ENCODE measurements at places on chromosomes 16 and 17. TPM values are rescaled to one million over a fixed set of nuclear protein-coding genes. Genes with fewer than 3 reads are reported as not detected.
A peak's percentile ranks its signal among the peaks of the same experiment; 100 is the strongest.

The DNAI2 gene
- not detected for total RNA-seq

The TBC1D28 gene
- total RNA-seq, result not detected

DNA sequence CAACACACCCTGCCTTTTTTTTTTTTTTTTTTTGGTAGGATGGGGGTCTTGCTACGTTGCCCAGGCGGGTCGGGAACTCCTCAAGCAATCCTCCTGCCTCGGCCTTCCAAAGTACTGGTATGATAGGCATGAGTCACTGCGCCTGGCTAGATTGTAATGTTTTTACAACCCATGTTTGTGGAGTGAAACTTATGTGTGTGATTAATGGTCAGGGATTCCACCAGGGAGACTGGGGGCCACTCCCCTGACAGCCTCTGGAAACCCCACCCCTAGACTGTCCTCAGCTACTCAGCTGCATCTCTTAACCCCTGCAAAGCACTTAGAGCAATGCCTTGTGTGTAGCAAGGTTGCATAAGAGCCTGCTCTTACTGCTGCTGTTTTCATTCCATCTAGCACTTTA, 220.5 kb downstream of the PARN start:
- DNase-seq, result peak; percentile 55

DNA sequence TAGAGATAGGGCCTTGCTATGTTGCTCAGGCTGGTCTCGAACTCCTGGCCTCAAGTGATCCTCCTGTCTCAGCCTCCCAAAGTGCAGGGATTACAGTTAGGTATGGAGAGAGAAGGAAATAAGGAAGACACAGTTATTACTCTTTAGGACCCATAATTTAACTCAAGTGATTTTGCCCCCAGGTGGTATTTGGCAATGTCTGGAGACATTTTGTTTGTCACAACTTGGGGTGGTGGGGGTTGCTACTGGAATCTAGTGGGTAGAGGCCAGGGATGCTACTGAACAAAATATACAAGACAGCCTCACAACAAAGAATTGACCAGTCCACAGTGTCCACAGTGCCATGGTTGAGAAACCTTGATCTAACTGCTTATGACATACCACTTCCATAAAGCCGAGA, 64.1 kb downstream of the PRKCB start:
- no peak for DNase-seq

GRCh38 chr16:4322121-4323052, 6.5 kb downstream of the GLIS2 start:
- no peak for DNase-seq
